Stimulated activated CD8-positive, alpha-beta memory T cell treated with anti-CD3 and anti-CD28 coated beads, Interleukin-15, amount 100 ng/mL, for 24 hours (primary cell): ENCODE measurements at places on chromosomes 4 and X.

GRCh38 chr4:20391198-20391597 lies 139.5 kb downstream of the SLIT2 start:
- no peak for DNase-seq

DNA sequence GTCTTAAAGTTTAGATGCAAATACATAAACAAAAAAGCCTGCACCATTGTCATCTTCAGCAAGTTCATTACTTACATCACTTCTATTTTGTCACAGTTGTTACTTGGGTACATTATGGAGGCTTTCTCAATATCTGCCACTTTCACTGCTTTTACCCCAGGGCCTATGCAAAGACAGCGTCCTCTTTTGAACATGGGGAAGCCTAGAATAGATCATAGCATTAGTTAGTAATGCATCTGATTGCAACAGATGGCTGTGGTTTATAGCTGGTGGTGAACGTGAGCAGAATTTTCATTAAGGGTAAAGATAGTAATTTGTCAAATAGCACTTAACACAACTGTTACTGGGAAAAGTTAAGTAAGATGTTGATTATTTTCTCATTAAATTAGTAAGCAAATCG lies 729 bp downstream of the CXCL11 start:
- no peak for DNase-seq

DNA sequence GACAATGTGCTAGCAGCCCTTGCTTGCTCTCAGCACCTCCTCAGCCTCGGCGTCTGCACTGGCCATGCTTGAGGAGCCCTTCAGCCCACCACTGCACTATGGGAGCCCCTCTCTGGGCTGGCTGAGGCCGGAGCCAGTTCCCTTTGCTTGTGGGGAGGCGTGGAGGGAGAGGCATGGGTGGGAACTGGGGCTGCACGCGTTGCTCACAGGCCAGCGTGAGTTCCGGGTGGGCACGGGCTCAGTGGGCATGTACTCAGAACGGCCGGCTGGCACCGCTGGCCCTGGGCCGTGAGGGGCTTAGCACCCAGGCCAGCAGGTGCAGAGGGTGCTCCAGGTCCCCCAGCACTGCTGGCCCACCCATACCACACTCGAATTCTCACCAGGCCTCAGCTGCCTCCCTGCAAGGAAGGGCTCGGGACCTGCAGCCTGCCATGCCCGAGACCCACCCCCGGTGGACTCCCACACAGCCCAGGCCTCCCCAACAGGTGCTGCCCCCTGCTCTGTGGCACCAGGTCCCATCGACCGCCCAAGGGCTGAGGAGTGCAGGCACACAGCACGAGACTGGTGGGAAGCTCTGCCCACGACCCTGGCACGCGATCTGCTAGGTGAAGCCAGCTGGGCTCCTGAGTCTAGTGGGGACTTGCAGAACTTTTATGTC lies 100.3 kb downstream of the SLC39A8 start:
- DNase-seq, result no peak

- DNase-seq, result no peak
Measured at GRCh38 chr4:160353548-160353947, 1250.7 kb downstream of the RAPGEF2 start.

DNA sequence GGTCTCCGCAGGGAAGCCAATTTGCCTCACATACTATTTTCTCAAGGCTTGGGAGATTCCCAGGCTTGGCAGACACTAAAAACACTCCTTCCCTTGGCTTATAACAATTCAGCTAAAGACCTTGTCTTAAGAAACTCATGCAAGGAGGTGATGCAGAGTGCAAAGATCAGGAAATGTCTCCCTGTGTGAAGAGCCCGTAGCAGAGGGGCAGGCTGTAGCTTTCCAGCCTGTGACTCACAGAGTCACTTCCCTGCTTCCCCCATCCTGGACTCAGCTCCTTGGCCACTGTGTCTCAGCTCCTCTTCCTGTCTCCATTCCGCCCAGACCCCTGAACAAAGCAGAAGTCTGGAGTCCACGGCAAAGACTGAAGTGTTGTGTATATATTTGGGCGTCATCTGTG lies 56.1 kb downstream of the KDR start:
- DNase-seq, result no peak
